ENCODE measurements at places on chromosomes 7 and 10.

DNA sequence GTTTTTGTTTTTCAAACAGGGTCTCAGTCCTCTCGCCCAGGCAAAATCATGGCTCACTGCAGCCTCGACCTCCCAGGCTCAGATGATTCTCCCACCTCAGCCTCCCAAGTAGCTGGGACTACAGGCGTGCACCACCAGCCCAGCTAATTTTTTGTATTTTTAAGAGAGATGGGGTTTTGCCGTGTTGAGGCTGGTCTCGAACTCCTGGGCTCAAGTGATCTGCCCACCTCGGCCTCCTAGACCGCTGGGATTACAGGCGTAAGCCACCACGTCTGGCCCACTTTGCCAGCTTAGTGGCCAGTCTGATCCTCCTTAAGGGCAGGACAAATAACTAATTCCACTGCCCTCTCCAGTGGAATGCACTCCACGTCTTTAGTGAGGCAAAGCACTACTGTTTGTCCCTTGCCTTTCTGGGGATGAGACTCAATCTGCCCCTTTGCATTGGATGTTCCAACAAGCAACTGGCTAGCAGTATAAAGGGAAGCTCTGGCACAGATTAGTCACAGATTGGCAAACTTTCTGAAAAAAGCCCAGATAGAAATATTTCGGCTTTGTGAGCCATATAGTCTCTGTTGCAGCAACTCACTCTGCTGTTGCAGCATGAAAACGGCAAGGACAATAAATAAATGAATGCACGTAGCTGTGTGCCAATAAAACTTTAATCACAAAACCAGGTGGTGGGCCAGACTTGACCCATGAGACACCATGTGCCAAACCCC is 143.8 kb upstream of the RHEB start:
- no peak for DNase-seq

GRCh38 chr7:131827421-131827820 is 271.0 kb upstream of the PODXL start:
- DNase-seq: no peak

GRCh38 chr7:142890874-142891485 is 5.4 kb upstream of the TRPV6 start:
- no peak for DNase-seq

DNA sequence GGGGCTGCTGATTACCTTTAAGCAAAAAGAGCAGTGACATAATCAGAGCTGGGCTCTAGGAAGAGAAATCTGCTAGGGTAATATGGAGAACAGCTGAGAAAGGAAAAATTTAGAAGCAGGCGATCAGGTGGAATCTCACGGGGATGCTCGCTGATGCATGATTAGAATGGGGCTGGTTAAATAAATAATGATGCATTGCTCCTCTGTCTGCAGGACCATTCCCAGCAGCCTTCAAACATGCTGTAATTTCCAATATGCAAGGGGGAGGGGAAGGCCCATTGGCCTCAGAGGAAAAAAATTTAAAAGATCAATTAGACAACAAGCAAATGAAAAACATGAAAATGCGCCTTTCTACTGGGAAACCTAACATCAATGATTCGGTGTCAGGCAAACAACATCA is 65.6 kb upstream of the C10orf90 start:
- DNase-seq: no peak

GRCh38 chr10:63547628-63548360 is 26.6 kb downstream of the REEP3 start:
- no peak for DNase-seq

GRCh38 chr10:29386342-29386999 is 97.6 kb downstream of the LYZL1 start:
- no peak for DNase-seq

DNA sequence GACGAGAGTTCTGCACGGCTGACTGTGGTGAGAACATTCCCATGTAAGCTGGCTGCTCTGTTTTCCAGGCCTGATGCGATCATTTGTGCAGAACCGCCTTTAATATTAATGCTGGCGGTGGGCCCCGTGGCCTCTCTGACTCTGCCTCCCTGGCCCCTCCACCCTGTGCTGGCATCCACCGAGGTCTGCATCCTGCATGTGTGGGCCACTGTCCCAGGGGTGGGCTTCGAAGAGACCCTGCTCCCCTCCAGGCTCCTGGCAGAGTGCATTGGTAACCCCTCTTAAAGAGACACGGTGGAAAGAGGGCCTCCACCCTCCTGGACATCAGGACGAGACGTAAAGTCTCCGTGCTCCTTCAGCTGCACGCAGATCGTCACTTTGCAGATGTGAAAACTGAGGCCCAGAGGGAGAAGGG is 67.3 kb upstream of the FAM20C start:
- no peak for DNase-seq

DNA sequence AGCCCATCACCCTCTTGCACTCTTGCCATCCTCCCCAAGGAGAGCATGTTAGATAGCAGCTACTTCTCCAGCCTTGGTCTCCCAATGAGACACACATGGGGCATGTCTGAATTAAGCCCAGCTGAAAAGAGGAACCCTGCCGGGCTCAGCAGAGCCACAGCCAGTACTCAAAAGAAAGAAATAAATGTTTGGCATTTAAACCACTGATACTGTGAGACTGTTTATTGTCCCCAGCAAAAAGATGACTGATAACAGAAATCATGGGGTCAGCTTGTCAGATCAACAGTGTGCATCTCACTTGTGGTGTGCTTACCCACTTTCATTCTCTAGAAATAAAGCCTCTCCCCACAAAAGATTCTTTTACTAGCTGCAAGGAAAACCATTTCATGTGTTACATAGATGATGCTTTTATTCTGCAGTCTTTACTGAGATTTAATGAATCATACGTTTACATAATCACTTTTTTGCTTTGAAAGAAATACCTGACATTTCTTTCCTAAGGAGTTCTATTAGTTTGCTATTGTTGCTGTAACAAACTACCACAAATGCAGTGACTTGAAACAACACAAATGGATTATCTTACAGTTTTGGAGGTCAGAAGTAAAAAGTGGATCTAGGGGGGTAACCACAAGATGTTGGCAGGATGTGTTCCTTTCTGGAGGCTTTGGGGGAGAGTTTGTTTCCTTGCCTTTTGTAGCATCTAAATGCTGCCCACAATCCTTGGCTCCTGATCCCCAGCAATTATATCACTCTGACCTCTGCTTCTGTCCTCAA is 20.9 kb downstream of the ANKRD7 start:
- no peak for DNase-seq

DNA sequence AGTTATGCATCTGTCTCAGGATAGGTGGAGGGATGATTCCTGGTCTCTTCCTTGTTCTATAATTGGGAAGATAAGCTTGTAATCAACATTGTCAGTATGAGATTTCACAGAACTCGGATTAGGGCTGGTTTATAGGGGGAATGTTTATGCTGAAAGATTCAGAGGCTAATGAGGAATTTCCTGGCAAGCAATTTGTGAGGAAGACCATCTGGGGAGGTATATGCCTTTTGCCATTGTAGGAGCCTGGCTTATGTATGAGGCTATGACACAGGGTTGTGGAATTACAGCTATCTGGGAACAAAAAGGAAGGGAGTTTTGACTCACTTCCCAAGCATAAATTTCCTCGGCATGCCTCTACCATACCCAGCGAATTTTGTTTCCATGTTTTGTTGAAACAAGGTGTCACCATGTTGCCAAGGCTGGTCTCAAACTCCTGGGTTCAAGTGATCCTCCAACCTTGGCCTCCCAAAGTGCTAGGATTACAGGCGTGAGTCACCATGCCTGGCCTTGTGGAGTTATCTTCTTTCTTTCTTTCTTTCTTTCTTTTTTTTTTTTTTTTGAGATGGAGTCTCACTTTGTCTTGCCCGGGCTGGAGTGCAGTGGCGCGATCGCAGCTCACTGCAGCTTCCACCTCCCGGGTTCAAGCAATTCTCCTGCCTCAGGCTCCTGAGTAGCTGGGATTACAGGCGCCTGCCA is 1.6 kb upstream of the COPS6 start:
- no peak for DNase-seq
